ENCODE measurements at places on chromosomes 2 and 18.

- DNase-seq: peak; percentile 19
Measured at GRCh38 chr2:72147303-72147971, at the start of gene CYP26B1. TSS of gene CYP26B1 (minus strand) at chr2:72147862. CDS start at chr2:72147834, 28 bp downstream.

DNA sequence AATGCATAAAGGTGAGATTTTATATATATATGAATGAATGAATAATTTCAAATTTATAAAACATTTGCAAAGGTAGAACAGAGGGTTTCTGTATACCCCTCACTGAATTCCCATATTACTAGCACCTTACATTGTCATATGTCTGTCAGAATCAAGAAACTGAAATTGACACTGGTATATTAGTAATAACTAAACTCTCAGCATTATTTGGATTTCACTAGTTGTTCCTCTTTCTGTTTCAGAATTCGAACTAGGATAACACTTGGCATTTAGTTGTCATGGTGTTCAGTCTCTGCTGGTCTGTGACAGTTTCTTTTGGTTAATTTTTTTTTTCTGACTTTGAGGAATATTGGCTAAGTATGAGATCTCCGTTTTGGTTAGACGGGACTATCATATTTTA lies 275.9 kb downstream of the DCC start:
- DNase-seq: no peak

GRCh38 chr2:7709907-7710306 lies 792.7 kb downstream of the RNF144A start:
- no peak for DNase-seq

DNA sequence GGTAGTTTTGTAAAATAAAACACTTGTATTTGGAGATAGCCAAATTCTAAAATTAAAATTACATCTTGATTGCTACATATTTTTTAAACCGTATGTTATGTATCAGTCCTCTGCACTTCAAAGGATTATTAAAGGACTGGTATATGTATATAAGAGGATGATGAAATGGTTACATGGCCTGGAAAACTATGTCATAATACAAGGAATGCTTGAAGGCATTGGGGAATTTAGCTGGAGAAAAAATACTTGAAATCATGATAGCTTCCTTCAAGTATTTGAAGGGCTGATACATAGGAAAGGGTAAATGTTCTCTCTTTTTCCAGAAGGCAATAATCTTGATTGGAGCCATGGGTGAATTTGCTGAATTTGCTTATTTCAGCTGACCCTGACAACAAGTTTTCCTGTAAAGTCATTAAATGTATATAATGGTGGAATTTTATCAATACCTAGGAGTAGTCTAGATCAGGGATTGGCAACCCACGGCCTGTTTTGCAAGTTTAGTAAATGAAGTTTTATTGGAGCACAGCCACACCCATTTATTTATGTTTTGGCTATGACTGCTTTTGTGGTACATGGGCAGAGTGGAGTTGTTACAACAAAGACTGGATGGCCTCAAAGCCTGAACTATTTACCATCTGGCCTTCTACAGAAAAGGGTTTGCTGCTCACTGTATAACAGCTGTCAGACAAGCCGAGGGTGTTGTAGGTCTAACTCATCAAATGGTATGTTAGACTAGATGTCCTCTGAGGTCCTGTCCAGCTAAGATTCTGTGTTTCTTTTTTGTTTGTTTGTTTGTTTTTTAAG lies 34.4 kb downstream of the ACYP2 start:
- DNase-seq: no peak

DNA sequence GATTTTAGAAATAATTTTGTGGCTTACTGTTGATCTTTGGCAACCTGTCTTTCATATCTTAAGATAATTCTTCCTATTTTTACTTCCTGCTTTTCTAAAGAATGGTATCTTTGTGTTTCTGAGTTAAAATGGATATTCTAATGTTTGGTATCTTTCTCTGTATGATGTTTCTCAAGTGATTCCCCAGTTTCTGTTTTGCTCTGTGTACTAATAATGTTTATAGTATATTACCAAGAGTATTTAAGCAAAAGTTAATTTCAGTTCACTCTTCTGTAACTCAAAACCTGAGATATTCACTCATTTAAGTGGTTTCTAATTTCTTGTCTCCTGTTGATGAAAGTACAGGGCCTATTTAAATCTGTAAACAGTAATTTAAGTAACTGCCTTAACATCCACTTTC lies 58.3 kb downstream of the CCDC150 start:
- no peak for DNase-seq

GRCh38 chr2:42793334-42794270 lies 1.2 kb upstream of the HAAO start:
- no peak for DNase-seq

DNA sequence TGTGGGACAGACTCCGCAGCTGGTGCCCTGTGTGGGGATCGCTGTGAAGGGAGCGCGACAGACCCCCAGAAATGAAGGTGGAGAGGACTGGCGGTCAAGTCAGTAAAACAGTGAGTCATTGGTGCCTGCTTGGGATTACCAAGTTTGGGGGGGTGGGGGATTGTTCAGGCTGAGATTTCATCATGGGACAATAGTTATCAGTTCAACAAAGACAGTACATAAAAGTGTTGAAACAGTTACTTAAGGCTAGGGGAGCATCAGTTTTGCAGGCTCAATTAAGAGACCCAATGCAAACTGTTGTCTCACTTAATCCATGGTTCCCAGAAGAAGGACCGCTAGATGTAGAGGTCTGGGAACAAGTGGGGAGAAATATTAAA lies 42.4 kb upstream of the PDK1 start:
- DNase-seq: no peak

DNA sequence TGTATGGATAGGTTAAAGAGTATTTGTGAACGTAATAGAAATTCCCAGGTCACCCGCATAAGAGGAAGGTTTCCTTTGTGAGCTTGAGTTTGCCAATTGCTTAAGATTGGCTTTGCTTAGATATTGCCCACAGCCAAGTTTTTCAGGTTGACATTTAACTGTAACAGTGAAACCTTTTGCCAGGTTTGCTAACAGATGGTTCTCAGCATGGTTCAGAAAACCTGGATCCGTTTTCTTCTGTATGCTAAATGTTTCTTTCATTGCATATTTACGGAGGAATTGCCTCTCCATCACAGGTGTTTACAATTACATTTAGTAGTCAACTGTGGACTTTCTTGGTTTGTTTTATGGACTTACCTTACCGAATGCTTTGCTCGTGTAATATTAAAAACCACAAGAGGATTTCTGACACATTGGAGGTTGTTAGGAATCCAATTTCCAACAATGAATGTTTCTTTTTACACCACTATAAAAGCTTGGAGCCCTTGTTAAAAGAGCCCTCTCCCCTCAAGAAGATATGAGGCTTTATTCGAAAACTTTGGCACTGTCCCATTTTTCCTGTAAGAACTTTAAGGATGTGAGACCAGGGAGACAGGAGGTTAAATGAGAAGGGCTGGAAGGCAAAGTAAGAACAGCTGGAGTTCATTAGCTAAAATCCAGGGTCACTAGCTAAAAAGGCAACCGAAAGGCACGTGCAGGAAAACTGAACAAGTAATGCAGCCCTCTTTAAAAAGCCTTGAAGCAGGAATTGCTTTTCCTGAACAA lies 7.8 kb downstream of the CDK15 start:
- no peak for DNase-seq

DNA sequence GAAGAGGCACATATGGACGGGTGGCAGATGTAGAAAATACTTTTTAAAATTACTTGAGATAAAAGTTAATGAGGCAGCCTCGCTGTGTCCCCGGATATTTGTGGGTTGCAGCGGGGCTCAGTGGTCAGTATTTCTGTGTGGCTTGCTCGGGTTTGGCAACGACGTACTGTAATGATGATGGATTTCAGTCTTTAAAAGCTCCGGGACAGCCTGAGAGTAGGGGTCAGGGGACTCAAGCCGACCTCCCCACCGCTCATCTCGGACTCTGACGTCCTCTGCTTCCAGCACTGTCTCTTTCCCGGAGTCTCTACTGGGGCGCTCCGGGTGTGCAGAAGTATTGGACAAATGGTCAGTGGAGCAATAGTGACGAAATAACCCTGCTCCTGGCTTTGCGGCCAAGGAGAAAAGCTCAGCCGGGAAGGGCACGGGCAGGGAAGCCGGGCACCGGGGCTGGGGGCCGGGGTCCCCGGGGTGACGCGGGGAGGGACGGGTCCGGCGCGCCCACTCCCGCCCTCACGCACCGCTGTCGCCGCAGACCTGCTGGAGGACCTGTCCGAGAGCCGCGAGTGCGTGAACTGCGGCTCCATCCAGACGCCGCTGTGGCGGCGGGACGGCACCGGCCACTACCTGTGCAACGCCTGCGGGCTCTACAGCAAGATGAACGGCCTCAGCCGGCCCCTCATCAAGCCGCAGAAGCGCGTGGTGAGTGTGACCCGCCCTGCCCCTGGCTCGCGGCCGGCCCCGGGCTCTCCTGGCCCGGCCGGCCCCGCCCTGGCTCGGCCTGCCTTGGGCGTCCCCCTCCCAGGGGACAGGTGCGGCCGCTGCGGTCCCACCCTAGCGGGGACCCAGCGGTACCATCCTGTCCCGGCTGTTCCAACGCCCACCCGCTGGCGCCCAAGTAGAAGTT lies 7.3 kb downstream of the GATA6 start:
- DNase-seq: no peak

GRCh38 chr18:13218368-13218991 lies at the start of gene LDLRAD4:
TSS of gene LDLRAD4 (plus strand) at chr18:13218760.
- DNase-seq: no peak

GRCh38 chr18:53610957-53611356 lies 613.5 kb downstream of the MBD2 start:
- DNase-seq: no peak

DNA sequence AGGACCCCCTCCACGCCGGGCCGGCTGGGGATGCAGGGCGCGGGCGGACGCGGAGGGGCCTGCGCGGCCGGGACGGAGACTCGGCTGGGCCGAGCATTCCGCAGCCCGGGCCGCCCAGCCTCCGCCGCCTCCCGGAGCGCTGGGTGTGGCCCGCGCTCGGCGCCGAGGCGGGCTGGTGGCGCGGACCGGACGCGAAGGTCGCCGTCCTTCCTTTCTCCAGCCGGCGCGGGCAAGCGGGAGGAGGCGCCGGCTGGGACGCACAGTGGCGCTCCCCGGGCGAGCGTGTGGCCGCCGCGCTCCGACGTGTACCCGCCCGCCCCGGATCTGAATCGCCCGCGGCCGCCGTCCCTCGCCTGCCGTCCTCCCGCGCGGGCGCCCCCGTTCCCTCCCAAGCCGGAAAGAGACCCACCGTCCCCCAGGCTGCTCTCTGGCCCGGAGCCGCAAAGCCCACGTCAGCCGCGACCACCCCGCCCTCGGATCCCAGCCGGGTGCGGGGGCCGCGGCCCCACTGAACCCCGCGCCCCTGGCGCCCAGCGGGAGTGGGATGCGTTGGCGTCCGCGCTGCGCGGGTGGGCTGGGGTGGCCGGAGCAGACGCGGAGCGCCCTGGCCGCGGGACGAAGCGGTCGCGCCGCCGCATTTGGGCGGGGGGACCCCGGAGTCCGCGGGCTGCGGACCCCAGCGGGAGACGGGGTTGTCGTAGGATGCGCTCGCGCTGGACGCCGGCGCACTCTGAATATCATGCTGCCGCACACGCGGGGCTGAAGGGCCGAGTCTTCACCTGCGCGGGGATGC lies 634 bp downstream of the SPATS2L start:
- no peak for DNase-seq

GRCh38 chr2:211187602-211188001 lies 631.2 kb downstream of the CPS1 start:
- DNase-seq: no peak

DNA sequence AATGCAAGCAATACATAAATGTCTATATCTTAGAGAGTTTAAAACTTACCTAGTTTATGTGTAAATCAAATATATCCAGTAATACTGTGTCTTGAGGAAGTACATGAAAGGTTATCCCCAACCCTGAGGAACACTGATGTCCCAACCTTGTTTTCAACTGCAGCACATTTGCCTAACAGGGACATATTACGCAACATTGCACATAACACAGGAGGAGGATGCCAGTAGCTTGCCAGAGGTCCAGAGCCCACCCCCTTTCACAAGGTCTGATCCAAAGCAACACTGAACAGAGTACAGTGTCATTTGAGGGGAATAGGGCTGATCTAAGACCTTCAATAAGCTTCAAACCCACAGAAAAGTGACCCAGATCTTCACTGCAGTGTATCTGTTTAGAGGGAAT lies 678.5 kb downstream of the ARHGAP15 start:
- no peak for DNase-seq

GRCh38 chr2:232521959-232522622 lies 1.9 kb downstream of the PRSS56 start:
- DNase-seq: peak; percentile 41

- no peak for DNase-seq
Measured at GRCh38 chr2:85844486-85844885, 44.3 kb downstream of the ST3GAL5 start.

GRCh38 chr18:67417864-67418523 lies 98.5 kb downstream of the DSEL start:
- no peak for DNase-seq

DNA sequence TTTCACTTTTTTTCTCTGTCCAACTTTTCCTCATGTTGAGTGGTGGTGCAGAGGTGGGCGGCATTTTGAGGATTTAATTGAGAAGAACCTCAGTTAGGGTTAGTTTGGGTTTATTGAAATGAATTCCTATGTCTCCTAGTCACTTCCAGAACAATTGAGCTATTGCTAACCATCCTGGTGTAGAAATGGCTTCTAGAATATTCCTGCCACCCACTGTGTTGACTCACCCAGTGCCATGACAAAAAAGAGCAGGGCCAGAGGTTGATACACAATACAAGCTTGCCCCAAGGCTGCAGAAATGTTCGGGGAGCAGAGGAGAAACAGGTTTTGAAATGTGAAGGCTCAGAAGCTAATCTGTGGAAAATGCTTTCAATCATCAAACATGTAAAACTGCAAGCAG lies 167.1 kb upstream of the TRIB2 start:
- DNase-seq: no peak

GRCh38 chr2:10863837-10864236 lies 47.9 kb upstream of the KCNF1 start:
- no peak for DNase-seq

DNA sequence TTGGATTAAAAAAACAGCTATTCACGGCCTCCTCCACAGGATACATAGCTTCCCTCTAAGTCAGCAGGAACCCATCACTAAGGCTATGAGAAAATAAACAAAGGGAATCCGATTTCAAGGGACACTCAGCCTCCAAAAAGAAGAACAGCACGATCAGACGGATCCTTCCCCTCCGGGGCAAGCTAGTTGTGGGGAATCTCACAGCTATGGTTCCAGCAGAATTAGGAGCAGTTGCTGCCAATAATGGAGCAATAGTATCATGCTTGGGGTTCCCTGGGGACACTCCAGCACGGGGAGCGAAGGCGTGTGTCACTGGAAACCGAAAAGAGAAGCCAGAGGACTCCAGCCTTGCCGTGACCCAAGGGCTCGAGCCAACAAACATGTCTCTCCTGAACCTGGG lies 163.1 kb downstream of the TTC32 start:
- no peak for DNase-seq

DNA sequence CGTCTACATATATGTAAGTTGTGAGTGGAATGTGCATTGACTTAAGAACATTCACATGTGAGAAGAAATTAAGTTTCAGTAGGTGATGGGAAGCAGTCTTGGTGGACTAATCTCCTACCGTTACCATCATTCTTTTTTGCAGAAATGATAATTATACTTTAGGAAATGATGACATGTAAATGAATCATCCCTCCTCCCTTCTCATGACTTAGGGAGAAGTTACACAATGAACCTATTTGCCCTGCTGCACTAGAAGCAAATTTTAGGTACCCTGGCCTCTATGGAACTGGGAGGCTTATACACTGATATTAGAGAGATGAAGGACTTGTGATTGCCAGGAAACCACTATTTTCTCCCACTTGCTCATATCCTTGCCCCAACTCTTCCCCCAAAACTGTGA lies 214.2 kb downstream of the CALCRL start:
- DNase-seq: no peak

- no peak for DNase-seq
Measured at GRCh38 chr2:205680903-205681302, 1.4 kb upstream of the NRP2 start.

GRCh38 chr2:17107871-17108270 lies 410.4 kb downstream of the RAD51AP2 start:
- DNase-seq: no peak
